KBM-7 (cell line): ENCODE measurements at places on chromosomes 6 and 20.
A peak's percentile ranks its signal among the peaks of the same experiment; 100 is the strongest.

DNA sequence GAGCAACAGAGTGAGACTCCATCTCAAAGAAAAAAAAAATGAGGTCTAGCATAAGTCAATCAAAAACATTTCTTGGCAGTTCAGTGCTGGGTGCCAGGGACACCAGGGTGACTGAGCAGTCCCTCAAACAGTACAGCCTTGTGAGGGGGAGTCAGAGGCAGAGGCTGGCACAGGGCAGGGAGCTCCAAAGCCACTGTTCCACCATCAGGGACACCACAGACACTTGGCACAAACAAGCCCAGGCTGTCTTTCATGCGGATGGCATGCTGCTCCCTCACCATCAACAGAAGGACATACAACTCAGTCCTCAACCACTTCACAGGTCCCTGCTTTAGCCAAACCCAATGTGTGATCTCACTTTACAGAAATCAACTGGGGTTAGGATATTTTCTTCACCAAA, 36.0 kb upstream of the GRM4 start:
- peak; percentile 9 for DNase-seq

DNA sequence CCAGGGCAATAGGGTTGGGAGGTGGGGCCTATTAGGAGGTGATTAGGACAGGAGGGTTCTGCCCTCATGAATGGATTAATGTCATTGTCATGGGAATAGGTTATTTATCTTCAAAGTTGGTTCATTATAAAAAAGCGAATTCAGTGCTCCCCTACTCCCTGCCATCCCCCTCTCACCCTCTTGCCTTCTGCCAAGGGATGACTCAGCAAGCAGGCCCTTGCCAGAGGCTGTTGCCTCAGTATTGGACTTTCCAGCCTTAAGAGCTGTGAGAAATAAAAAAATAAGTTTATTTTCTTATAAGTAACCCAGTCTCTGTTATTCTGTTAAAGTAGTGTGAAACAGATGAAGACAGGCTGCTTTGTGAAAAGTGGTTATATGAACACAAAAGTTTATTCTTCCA, 381.1 kb upstream of the ZFP64 start:
- DNase-seq, result no peak

- peak; percentile 40 for DNase-seq
Measured at GRCh38 chr20:60056407-60057122, 98.3 kb downstream of the CDH26 start.

DNA sequence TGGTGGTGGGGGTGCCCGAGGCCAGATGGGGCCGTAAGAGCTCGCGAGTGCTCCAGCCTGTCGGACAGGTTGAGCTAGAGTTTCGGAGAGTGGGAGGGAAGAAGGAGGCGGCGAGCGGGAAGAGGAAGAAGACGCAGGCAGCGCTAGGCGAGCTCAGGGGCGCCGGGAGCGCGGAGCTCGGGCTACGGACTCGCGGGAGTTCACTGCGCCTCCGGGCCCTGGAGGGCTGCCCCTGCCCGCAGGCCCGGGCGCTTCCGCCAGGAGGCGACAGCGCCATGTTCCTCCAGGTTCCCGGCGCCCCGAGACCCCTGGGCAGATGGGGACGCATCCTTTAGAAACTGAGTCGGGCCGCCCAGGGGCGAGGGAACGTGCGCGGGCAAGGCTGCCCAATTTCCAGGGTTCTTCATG, 984 bp downstream of the TFAP2C start:
- peak; percentile 50 for DNase-seq

DNA sequence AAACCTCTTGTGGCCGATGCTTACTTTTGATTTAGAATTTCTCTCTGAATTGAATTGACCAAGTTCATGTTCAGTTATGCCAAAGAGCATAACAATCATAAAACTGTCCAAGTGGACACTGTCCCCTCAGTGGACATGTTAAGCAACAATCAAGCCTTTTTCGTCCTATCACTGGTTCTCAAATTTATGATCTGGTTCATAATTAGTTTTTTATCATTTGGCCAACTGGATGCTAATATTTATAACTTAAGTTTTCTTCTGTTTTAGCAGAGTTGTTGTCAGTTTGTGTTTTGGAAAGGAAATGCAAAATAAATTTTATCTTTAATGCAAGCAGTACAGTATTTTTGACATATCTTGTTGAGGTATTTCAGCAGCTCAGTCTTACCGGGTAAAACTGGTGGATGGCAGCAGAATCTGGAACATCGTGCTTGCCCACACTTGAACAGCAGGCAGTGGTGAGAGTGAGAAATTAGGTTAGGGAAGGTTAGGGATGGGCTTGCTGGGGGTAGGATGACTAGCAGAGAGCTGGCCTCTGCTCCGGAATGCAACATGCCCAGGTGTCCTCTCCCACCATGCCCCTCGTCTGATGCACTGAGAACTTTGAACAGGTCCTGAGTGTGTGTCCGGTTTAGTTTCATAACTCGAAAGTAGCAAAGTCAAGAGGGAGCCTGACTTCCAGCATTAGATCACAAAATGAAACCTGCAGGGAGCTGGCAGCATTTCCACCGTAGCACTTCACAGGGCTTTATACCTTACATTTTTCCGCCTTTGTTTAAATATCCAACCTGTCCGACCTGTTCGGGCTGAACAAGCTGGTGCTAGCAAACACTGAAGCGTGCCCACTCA, 93.1 kb downstream of the RREB1 start:
- DNase-seq, result no peak

GRCh38 chr6:61586934-61587537, 699.0 kb downstream of the KHDRBS2 start:
- no peak for DNase-seq

DNA sequence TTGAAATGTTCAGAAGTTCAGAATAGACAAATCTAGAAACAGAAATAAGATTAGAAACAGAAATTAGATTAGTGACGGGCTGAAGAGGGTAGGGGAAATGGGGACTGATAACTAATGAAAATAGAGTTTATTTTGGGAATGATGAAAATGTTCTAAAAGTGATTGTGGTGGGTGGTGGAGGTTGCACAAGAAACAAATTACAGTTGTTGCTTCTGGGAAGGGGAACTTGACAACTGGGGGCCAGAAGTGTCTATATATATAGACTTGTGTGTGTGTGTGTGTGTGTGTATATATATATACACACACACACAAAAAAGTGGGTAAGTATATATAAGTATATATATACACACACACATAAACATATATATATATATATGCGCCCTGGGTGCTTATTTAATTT, 86.5 kb upstream of the RREB1 start:
- DNase-seq, result no peak

DNA sequence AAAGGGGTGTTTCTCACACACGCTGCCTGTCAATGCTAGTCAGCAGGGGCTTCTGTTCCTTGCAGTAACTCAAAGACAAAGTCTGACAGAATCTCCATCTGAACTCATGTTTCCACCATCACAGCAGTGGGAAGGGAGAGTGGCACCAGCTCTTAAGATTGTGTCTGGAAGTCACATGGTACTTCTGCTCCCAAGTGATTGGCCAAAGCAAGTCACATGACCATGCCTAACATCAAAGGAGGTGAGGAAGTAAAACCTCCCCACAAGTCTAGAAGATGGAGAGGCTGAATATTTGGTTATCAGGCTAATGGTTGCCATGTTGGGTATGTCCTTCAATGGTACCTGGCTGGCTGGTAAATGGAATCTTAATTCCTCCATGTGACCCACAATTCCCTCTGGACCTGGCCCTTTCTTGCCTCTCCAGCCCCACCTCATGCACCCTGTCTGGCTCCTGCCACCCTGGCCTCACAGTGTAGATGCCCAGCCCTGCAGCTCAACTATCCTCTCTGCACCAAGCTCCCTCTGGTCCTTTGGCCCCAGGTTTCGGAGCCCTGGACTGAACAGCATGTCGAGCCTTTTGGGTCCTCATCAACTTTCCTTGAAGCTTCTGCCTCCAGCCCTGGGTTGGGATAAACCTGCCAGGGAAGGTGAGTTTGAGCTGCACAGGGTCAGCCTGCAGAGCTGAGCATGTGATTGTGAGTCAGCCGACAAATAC, 51.0 kb upstream of the PMEPA1 start:
- no peak for DNase-seq

DNA sequence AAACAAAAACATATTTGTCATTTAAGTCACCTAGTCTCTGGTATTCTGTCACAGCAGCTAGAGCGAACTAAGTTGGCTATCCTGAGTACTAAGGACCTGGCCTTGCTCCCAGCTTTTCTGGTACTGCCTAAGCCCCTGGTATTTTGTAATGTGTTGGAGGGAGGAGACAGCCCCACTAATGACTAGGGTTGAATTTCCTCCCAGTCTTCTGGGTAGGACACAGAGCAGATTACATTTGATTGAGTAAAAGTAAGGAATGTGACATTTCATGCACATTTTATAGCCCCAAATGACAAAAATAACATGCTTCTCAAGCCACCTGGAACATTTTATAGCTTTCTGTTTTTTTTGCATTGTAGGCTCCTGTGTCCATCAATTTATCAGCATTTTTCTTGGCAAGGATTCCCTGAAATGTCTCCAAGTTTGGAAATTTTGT, 47.9 kb upstream of the DDR1 start:
- no peak for DNase-seq

DNA sequence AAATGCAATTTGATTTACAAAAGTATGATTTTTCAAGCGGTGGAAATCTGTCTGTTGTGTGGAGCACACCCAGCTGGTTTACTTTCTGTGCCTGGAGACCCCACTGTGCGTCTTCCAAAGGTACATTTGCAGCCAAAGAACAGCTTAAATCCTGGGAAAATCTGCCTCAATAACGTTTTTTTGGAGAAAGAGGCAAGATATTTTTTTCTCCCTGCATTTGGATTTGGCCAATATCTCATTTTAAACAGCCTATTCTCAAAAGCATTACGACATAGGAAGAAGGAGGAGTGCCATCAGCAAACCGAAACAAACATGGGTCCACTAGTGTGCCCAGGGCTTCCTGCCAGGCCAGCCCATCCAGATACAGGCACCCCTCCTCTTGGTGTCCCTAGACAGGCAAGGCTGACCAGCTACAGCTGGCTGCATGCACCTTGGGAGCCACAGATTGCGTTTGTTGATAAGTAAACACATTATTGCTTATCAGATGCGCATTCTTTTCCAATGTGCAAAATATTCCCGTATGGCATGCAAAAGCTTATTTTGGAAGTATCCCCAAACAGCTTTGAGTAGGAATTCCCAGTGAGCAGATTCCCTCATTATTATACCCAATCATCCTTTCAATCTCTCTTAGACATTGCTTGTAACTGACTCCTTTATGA, 184.5 kb upstream of the MARCKS start:
- DNase-seq, result no peak
